Fibroblast of skin of scalp (primary cell): ENCODE measurements at places on chromosomes 12 and 14.

- DNase-seq: no peak
Measured at GRCh38 chr12:1050059-1050707, 59.2 kb downstream of the ERC1 start.

DNA sequence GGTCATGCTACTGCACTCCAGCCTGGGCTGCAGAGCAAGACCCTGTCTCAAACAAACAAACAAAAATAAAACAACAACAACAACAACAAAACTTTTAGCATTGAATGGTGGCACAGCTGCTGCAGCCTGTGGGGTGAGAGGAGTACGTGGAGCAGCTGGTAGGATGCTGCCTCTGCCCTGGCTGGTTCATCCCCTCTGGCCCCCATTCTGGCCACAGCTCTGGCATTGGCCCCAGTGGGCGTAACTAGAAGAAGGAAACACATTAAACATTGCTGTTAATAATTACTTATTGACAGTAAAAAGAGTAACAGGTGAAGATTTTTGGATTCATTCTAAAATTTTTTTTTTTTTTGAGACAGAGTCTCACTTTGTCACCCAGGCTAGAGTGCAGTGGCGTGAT lies 28.8 kb upstream of the C2CD5 start:
- DNase-seq: no peak

DNA sequence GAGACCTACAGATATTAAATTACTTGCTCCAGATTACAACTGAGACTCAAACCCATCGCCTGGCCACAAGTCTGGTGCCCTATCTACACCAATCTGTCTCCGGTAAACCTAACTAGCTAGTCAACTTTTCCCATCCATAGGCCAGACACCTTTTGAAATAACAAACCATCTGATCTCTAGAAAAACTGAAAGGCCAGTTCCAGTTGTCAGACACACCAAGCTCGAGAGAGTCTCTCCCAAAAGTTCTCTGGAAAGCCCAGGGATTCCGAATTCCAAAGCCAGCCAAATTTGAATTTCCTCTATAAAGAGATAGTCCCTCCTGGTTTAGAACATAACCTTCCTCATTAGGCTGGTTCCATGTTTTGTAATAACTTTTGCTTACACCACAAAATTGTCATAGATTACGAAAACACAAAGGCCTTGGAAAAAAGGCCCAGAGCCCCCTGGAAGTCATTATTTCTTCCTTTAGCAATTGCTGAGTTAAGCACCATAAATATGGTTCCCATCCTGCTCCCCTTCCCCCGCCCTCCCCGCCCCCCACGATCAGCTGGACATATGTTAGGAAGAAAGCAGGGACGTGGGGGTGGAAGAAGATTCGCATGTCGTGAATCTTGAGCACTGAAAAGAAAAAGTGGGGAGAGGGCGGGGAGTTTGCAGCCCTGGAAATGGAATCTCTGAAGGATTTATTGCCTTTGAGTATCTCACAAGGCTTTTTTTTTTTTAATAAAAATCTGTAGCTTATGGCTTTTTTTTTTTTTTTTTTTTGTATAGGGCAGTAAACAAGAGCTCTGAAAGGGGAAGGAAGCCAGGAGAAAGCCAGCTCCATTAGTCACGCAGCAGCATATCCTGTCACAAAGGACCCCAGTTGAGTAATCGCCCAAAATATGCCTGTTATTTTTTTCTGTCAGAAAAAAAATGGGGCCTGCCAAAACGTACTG lies 110.4 kb downstream of the ZFP36L1 start:
- peak; percentile 98 for DNase-seq

- DNase-seq: no peak
Measured at GRCh38 chr14:71625175-71625574, 307.1 kb upstream of the RGS6 start.

- DNase-seq: peak; percentile 15
Measured at GRCh38 chr12:127685931-127686330, 581.0 kb upstream of the TMEM132C start.

DNA sequence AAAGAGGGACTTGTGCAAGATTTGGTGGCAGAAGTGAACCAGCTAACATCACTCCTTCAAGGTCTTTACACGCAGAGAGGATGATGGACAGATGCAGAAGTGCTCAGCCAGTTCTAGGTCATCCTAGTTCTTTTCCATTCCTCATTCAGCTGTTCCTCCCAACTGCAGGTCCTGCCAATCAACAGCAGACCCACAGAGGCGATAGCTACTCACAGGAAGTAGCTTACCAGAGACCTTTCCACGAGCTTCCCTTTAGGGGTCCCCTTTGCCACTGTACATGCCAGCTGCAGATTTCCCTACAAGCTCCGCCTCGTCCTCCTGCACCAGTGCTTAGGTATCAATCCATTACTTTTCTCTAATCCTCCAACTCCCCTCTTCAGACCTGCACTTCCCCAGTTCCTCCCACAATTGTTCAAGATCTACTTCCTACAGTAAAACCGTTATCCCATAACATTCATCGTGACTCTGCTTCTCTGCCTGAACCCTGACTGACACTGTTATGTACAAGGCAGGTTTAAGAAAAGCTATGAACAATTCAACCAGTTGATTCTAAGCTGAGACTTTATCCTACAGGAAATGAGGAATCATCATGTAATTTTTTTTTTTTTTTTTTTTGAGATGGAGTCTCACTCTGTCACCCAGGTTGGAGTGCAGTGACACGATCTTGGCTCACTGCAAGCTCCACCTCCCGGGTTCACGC lies 22.5 kb downstream of the RECQL start:
- no peak for DNase-seq

DNA sequence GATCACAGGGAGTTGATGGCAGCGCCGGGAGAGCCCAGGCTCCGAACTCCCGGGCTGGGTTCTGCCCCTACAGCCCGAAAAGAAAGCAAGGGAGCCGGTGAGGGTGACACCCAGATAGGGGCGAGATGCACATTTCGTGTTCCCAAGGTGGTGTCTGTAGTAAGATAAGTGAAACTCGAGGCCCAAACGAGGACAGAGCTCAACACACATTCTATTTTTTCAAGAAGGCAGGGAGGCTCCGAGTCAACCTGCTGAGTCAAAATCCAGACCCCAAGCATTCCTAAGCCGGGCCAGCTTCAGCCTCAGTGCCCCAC lies 24.2 kb upstream of the YY1 start:
- no peak for DNase-seq

- DNase-seq: no peak
Measured at GRCh38 chr12:122130150-122130549, 43.9 kb downstream of the IL31 start.

GRCh38 chr14:68956724-68957123 lies 22.4 kb downstream of the ACTN1 start:
- peak; percentile 91 for DNase-seq

- no peak for DNase-seq
Measured at GRCh38 chr14:101025131-101025530, 121.6 kb upstream of the RTL1 start.

DNA sequence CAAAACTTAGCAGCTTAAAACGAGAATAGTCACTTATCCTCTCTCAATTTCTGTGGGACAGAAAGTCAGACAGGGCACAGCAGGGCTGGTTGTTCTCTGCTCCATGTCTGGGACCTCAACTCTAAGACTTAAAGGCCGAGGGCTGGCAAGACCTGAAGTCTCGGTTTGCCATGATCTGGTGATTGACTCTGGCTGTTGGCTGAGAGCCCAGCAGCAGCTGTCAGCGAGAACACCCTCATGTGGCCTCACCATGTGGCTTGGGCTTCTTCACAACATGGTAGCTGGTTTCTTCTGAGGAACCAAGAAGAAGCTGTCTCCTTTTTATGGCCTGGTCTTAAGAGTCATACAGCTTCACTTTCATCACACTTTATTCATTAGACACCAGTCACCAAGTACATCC lies 1.7 kb upstream of the VASH1 start:
- no peak for DNase-seq

DNA sequence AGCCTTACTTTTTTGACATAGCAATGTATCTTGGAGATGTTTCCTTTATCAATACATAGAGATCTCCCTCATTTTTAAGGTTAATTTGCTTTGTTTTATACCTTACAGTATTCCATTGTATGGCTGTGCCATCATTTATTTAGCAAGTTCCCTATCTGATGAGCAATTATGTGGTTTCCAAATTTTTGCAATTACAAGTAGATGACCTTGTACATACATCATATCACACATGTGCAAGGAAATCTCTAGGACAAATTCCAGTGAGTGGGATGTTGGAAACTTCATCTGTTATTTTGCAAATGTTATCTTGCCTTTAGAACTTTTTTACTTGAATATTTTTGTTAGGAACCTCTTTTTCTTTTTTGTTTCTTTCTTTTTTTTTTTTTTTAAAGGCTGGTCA lies 49.7 kb downstream of the DRAM1 start:
- DNase-seq: peak; percentile 29

DNA sequence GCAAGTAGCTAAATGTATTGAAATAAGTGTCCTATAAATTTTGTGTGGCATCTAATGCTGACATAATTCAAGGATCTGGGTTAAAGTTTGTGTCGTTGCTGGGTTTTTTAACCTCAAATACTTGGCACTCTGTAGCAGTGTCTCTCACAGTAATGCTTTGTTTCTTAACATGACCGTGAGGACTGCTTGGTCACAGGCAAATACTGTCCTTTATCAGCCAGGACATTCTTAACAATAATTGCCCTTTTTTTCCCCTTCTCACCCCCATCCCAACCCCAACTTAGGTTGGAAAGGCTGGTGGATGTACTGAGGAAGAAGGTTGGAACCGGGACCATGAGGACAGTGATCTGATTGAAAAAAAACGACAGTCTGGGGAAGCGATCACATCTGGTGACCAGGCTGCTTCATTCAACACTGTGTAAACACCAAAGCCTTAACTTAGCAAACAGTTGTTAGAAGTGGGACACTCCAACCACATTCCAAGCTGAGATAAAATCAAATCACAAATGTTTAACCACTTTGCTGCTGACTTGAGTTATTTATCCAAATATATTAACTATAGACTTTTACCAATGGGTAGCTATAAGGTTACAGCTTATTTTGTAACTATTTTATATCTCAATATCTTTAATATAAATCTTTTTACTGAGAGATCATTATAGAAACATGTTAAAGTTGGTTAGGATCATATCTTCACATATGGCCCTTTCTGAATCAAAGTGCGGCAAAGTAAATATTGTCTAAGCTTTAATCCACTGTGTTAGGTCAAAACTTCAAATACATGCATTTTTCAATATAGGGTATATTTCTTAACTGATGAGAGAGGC lies 48.2 kb downstream of the FOXA1 start:
- peak; percentile 24 for DNase-seq

DNA sequence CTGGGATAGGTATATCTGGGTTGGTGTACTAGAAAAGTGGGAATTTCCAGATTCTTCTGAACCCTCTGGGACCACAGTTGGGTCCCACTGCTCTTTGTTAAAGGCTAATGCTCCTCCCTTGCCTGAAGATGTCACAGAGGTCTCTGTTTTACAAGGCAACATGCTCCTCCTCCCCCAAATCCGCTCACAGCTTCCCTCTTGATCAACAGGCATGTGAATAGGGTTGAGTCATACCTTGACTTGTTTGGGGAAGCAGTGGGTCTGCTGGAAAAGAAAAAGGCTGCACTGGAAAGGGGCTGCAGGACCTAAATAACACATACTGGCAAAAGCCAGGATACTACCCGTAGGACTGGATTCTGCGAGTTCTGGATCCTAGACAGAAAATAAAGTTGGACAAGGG lies 165.4 kb upstream of the TMEM260 start:
- DNase-seq: no peak

GRCh38 chr14:101476916-101477553 lies 84.3 kb upstream of the DIO3 start:
- no peak for DNase-seq

- no peak for DNase-seq
Measured at GRCh38 chr14:104817930-104818713, 17.2 kb downstream of the ZBTB42 start.

DNA sequence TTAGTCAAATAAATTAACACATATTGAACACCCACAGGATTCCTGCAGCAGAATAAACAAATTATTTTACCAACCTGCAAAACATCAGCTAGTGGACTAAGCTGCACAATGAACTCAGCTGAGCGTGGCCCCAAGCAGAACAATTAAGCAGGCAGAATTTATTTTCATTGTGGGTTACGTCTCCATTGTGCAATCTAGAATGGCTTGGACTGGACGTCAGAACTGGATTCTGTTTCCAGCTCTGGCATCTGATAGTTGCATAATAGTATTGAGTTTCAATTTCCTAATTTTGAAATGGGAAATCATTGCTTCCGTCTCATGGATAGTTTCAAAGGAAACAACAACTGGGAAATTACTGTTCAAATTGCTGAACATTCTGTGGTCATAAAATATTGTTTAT lies 35.5 kb upstream of the RERG start:
- DNase-seq: no peak

- peak; percentile 74 for DNase-seq
Measured at GRCh38 chr12:108630481-108631207, 3.0 kb downstream of the SELPLG start.

GRCh38 chr12:84763107-84763506 lies 149.5 kb downstream of the SLC6A15 start:
- peak; percentile 87 for DNase-seq

- no peak for DNase-seq
Measured at GRCh38 chr14:96479435-96480146, 22.6 kb upstream of the PAPOLA start.

DNA sequence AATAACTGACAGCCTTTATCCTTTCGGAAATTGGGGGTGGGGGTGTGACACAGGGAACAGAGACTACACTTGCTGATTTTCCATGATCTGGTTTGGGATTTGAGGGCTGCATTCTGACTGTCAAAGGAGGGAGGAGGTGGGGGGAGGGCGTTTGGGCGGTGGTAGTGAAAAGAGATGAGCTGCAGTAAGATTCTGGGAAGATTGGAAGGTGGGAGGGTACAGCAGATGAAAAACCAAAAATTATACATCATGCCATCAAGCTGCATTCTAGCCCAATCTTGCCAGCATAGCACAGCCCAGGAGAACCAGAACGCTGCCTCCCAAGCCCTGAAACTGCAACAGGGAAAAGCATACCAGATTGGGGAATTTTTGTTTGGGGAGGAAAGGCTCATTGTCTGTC lies 2.4 kb downstream of the RND1 start:
- no peak for DNase-seq

GRCh38 chr14:25006031-25006430 lies 43.9 kb downstream of the STXBP6 start:
- no peak for DNase-seq

DNA sequence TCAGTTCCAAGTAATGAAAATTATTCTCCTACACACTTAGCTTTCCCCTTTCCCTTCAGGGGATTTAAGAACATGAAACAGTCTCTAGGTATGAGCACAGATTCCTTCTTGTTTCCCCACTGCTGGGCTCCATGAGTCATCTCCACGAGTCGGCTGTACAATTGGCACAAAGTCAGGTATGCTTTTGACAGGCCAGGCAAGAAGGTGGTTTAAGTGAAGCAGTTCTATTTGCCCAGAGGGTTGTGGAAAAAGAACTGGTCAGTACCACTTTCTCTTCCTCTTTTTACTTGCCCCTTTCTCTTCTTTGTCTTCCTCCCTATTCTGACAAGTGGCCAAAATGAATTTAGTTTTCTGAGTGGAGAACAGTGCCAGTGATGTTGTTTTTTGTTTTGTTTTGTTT lies 16.3 kb downstream of the DYNC1H1 start:
- peak; percentile 94 for DNase-seq

GRCh38 chr14:54625112-54625511 lies 58.2 kb downstream of the SAMD4A start:
- DNase-seq: peak; percentile 91

- no peak for DNase-seq
Measured at GRCh38 chr12:125197326-125197725, 132.1 kb downstream of the AACS start.

GRCh38 chr12:76117067-76117691 lies 32.7 kb upstream of the NAP1L1 start:
- DNase-seq: no peak

GRCh38 chr14:74350211-74350927 lies 2.1 kb downstream of the VRTN start:
- DNase-seq: no peak

- DNase-seq: no peak
Measured at GRCh38 chr12:56338308-56339157, at the start of gene IL23A. TSS of gene IL23A (plus strand) at chr12:56338884. CDS start at chr12:56339045, 161 bp downstream.
